Suppressor macrophage treated with lipopolysaccharide for 4 hours (primary cell): ENCODE measurements at places on chromosomes 7 and 10.

DNA sequence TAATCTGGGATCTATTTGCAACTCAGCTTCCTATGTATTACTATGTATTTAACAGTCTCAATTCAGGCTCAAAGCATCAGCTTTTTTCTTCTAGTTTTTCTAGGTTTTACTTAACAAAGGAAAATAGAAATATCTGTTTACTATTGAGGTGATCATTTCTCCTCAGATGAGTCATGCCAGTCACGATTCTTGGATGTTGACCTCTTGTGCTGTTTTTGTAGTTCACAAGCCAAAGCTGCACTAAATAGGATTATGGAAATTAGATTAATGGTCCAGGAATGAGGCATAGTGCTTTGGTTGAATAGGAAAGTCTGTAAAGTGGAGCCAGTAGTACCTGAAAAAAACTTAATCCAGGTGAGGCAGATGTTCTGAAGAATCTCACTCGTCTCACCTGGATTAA, 198.3 kb upstream of the KAT6B start:
- no peak for DNase-seq

GRCh38 chr7:141702047-141702567, at the start of gene DENND11:
DENND11 (minus strand) TSS chr7:141702166; CDS start chr7:141702153, 13 bp downstream.
- DNase-seq, result peak; percentile 68

GRCh38 chr10:3034616-3035015, 32.7 kb upstream of the PFKP start:
- DNase-seq, result peak; percentile 70

- DNase-seq, result no peak
Measured at GRCh38 chr10:77835669-77836086, 90.9 kb downstream of the DLG5 start.
